Epithelial cell of esophagus (primary cell): ENCODE measurements at places on chromosomes 3 and 15.

GRCh38 chr3:194285024-194285849 lies 65.9 kb downstream of the CPN2 start:
- peak; percentile 68 for DNase-seq

- DNase-seq, result no peak
Observed at GRCh38 chr3:50930371-50931208, 255.9 kb downstream of the DOCK3 start.

- DNase-seq, result no peak
Observed at GRCh38 chr3:53085476-53085875, 39.6 kb upstream of the SFMBT1 start.

DNA sequence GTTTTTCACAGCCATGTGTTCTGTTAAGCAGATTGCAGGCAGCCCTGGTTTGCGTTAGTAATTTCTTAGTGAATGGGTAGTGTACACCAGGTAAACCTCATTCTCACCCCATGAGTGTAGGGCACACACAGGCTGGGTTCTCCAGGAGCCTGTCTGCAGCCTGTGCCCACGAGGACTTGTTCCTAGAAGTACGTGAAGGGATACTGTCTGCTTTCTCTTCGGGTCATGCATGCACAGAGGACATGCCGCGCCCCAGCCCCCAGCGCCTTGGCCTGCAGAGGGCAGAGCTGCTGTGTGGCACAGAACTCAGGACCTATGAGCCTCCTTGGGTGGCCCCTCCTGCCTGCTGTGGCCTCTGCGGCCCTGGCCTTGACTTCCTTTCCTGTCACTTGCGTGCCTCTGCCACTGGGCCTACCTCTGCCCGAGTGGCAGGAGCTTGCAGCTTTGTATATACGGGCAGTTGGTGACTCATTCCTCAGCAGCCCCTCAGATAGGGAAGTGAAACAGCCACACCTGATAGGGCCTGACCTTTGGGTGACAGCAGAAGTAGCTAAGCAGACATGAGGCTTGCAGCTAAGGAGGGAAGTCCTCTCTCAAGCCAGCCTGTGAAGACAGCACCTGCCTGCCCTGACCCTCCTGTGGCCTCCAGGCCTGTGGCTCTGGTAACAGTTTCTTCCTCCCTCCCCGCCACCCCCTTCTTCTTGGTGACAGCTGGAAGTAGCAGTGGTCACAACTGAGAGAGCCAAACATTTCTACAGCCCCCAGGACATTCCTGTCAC lies 19.5 kb downstream of the PPCDC start:
- DNase-seq, result peak; percentile 40

GRCh38 chr3:148389916-148390315 lies 307.8 kb upstream of the AGTR1 start:
- DNase-seq, result no peak

DNA sequence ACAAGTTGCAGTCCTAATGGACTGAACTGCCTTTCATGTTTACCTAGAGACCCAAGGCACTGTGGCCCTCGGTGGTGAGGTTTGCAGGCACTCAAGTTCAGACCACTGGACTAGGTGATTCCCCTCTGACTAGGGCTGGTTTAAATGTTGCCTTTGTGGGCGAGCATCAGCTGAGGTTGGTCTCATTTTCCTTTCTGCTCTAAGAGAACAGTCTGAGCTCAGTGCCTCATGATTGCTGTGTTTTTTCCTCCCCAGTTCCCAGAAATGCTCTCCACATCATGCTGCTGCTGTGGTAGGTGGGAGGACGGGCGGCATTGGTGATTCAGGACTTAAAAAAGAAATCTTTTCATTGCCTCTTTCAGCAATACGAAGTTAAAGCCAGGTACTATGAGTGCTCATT lies 237.2 kb downstream of the MBNL1 start:
- DNase-seq, result no peak

DNA sequence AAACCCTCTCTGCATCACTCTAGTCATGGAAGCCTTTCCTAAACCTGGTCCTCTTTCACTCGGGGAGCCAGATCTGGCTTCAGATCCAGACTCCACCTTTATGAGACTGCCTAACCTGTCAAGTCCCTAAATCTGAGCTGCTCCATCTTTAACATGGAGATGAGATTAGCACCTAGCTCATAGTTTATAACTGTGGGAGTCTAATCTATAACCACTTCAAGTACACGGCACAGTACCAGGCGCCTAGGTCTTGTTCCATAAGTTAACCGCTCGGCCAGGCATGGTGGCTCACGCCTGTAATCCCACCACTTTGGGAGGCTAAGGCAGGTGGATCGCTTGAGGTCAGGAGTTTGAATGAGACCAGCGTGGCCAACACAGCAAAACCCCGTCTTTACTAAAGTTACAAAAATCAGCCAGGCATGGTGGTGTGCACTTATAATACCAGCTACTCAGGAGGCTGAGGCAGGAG lies 30.3 kb downstream of the TPM1 start:
- DNase-seq, result peak; percentile 31

GRCh38 chr3:79490165-79491028 lies 277.4 kb downstream of the ROBO1 start:
- DNase-seq, result peak; percentile 34

DNA sequence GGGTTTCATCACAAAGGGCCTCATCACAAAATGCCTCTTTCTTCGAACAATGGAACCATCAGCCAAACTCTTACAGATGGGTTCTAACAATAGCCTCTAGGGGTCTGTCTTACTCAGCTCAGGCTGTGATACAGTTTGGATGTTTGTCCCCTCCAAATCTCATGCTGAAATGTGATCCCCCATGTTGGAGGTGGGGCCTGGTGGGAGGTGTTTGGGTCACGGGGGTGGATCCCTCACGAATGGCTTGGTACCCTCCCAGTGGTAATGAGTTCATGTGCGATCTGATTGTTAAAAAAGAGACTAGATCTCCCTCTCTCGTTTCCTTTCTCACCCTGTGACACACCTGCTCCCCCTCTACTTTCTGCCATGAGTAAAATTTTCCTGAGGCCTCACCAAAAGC lies 47.9 kb upstream of the LIPC start:
- DNase-seq, result no peak

DNA sequence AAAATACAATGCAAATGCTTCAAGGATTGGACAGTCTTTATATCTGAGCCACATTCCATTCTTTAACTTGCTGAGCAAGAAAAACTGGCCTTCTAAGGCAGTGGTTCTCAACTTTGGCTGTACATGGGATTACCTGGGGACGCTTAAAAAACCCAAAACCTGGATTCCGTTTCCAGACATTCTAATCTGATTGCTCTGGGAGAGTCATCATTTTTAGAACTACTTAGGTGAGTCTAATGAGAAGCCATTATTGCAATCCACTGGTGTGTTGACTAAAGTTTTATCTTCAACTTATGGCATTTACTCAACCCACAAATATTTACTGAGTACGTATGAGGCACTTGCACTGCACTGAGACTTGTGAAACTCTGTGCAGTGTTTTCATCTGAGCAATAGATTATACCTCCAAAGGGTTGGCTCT lies 195.7 kb upstream of the ATP11B start:
- DNase-seq, result peak; percentile 87

DNA sequence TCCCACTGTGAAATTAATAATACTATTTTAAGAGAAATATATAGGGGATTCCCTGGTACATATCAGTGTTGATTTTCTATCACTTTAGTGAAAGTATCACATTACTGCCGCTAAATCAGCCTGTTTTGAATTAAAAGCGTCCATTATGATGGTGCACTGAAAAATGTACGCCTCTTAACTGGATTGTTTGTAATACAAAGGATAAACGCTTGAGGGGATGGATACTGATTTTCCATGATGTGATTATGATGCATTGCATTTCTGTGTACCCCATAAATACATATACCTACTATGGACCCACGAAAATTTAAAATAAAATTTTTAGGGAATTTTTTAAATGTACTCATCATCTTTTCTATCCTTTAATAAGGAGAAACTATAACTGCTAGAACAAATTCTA lies 478.6 kb downstream of the MAGI1 start:
- no peak for DNase-seq

GRCh38 chr15:99755692-99756409 lies 22.6 kb upstream of the LYSMD4 start:
- peak; percentile 77 for DNase-seq

- DNase-seq, result no peak
Observed at GRCh38 chr15:63166219-63166618, 8.9 kb upstream of the RPS27L start.

GRCh38 chr3:134918441-134918840 lies 123.4 kb downstream of the EPHB1 start:
- no peak for DNase-seq
